Kidney epithelial cell (primary cell): ENCODE measurements at places on chromosomes 5 and 9.
A peak's percentile ranks its signal among the peaks of the same experiment; 100 is the strongest.

DNA sequence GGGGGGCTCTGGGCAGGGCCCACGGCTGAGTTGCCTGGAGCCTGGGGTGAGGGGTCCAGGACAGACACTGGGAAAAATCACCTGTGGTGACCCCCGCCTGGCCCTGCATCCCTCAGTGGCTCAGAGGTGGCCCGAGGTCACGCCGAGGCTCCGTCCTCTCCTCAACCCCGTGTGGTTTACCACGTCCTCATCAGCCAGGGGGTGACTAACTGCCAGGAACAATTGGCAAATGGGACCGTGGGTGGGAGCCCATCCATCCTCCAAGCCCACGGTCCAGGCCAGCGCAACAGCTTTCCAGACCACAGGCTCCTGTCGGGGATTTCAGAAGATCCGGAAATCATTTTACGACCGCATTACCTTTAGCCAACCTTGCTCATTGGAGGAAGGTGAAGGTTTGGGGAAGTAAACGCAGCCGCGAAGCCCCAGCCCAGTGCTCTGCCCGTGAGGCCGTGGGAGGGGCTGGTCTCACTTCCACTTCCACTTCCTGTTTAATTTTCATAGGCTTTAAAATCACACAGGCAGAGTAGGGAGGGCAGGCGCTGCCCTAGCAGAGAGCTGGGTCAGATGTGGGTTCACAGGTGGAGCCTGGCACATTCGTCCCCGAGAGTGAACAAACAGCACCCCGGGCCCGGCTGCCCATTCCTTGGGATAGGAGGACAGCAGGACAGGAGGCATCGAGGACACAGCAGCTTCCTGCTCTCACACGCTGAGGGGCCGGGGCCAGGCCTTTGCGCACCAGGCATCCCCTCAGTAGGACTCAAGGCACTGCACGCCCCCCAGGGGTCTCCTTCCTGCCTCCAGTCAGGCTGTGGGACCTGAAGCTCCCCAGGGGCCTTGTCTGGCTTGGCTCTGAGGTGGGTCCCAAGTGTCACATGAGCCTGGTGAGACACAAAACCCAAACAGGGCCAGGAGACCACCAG lies 19.8 kb upstream of the SLC9A3 start:
- no peak for DNase-seq

- DNase-seq, result peak; percentile 1
Observed at GRCh38 chr9:118059484-118060278, 355.5 kb downstream of the TLR4 start.

GRCh38 chr9:133991214-133991921 lies 756 bp downstream of the VAV2 start:
- no peak for DNase-seq

DNA sequence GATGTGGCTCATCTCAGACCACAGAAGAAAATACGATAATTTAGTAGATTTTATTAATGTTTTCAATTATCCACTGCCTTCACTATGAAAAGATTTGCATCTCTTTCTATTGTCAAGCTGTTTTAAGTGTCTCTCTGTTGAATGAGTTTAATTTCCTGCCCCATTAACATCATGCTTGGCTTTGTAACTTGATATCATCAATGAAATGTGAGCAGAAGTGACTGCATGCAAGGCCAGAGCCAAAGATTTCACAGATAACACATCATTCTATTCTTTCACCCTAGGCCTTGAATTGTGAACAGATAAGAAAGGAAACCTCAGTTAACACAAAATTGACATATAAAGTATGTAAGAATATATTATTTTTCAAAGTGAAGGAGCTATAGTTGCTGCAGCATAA lies 986.4 kb upstream of the CDH18 start:
- no peak for DNase-seq

DNA sequence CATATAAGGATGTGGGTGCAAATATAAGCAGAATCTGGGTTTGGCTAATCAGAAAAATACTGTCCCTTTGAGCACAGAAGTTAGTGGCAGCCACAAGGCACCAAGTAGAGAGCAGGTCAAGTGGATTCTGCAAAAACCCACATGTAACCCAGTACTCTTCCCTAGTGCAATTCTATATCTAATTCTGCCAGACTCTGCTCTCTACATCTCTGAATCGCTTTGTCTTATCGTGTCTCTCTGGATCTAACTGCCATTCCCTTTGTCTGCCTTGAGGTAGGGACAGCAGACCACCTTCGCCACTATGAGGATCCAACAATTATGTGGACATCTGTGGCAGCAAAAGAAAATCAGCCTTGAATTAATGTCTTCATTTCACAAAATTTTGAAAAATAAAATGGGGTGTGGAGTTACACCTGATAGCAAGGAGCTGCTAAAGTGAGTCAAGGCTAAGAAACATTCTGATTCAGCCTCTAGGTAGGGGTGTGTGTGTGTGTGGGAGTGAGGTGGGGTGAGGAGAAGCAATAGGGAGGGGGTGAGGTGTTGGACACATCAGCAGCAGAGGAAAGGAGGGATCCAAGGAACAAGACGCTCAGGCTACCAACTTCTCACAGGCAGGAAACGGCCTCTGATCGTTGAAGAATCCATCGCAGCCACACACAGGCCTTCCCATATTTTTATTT lies 33.7 kb upstream of the ZNF366 start:
- no peak for DNase-seq

DNA sequence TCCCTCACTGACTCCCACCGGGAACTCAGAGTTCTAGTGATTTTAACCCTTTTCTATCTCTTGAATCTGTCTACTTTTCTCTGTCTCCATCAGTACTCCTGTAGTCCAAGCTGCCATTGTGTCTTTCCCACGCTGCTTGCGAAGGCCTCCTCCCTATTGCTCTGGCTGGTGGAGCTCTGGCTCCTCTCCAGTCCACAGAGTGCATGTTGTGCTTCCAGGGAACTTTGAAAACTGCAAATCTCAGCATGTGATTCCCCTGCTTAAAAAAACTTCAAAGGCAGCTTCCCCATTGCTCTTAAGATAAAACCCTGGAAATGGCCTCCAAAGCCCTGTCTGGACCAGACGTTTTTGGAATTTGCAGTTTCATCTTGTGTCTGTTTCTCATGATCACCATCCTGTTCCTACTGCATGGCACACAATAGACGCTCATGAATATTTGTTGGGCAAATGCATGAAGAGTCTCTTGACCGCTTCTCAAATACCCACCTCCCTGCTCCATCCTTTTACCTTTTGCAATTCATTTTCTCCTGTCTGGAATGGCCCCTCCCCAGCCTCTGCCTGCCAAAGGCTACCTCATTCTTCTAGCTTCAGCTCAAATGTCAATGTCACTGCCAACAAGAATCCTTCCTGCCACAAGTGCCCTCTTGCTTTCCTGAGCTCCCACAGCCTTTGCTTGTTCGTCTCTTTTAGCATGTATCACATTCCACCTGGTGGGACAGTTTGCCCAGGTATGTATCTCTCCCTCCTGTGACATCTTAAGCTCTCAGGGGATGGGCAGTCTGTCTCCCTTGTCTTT lies 293.2 kb downstream of the ARHGAP26 start:
- no peak for DNase-seq

DNA sequence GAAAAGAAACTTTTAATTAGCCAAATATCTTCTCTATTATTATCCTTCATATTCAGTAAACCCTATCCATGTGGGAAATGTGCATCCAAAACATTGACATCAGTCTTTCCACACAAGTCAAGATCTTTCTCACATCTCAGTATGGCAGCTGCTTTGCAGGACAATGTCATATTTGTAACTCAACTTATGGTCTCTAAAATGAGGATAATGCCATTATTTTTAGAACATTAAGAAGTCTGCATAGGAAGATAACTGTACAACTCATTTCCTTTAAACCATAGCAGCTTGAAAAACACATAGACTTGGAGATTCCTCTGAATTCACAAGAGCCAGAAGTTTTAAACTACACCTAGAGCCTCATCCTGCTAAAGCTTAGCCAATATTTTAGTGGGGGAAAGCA lies 43.7 kb downstream of the MCTP1 start:
- DNase-seq, result no peak

DNA sequence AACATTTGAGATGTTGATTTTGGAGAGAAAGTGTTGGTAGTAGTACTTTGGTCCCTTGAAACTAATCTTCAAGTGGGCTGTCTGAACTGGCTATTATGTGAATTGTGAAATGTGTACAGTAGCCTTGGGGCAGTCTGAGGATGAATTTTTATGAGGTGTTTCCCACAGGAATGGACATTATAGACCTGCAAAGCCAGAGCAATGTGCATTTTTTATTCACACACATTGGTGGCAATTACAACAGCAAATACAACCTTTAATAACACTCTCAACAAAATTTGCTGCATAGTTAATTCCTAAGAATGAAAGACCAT lies 147.0 kb downstream of the PAM start:
- DNase-seq, result no peak

- no peak for DNase-seq
Observed at GRCh38 chr5:14396066-14396465, 185.5 kb upstream of the OTULINL start.

DNA sequence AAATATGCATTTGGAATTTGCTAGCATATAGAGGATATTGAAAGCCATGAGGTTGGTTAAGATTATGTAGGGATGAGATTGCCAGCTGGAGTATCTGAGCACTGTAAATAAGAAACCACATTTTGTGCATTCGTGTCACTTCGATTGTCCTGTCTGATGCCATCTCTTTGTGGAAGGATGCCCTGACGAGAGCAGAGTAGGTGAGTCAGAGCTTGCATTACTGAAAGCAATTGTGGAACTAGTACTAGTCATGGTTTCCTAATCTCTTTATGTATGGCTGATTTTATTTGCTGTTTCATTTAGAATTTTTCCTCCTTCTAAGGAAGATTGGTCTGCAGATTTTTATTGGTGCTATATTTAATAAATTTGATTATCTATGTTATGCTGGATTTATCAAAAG lies 14.5 kb upstream of the TAS2R1 start:
- no peak for DNase-seq

DNA sequence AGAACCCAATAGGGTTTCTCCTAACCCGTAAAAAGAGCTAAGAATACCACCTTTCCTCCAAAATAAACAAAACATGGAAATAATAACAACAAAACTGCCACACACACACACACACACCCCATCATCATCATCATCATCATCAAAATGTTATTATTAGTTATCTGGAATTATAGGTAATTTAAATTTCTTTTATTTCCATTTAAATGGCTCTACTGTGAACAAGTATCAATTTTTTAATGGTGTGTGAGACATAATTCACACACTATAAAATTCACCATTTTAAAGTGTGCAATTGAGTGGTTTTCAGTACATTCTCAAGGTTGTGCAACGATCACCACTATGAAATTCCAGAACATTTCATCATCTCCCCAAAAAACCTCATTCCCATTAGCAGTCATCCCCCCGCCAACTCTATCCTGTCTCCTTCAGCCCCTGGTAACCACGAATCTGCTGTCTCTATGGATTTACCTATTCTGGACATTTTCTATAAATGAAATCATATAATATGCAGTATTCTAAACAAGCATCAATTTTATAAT lies 172.7 kb downstream of the ROR2 start:
- no peak for DNase-seq

GRCh38 chr9:122102156-122102555 lies 9.0 kb upstream of the TTLL11 start:
- no peak for DNase-seq

DNA sequence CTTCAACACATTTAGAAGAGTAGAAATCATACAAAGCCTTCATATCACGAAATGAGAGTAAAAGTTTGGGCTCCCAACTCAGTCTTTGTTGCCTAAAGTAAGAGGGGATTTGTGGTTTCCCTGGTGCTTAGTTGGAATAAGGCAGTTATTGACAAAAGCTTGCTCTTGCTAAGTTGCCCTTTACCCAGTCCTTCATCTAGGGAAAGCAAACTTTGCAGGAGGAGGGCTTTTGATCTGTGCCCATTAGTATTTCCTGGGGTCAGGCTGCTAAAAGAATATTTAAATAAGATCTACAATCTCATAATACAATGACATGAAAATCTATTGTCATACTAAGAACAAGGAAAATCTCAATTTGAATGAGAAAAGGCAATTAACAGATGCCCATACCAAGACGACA lies 84.1 kb upstream of the ACO1 start:
- no peak for DNase-seq
